ENCODE measurements at places on chromosomes 1 and 21. TPM values are rescaled to one million over a fixed set of nuclear protein-coding genes. Genes with fewer than 3 reads are reported as not detected.

DNA sequence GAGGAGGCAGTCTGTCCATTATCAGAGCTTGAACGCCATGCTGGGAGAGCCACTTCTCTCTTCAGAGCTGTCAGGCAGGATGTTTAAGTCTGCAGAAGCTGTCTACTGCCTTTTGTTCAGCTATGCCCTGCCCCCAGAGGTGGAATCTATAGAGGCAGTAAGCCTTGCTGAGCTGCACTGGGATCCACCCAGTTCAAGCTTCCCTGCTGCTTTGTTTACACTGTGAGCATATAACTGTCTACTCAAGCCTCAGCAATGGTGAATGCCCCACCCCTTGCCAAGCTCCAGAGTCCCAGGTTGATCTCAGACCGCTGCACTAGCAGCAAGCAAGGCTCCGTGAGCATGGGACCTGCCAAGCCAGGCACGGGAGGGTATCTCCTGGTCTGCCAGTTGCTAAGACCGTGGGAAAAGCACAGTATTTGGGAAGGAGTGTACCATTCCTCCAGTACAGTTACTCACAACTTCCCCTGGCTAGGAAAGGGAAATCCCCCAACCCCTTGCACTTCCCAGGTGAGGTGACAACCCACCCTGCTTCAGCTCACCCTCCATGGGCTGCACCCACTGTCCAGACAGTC, 32.5 kb downstream of the RGS13 start:
- H3K4me1 ChIP-seq, result no peaks in the 10 kb centered on the region
- H3K4me3 ChIP-seq, result no peak overlapping the region
- H3K27me3 ChIP-seq, result no peaks in the 10 kb centered on the region
- H3K27ac ChIP-seq, result no peak overlapping the region
- DNase-seq, result no peak
- no peaks in the 10 kb centered on the region for H3K36me3 ChIP-seq

The RRP15 gene
- 83.1 TPM for total RNA-seq

GRCh38 chr1:11977625-11978024, 2.6 kb upstream of the MFN2 start:
- H3K4me1 ChIP-seq, result peaks cover 21% of the 10 kb centered on the region
- H3K27me3 ChIP-seq, result no peaks in the 10 kb centered on the region
- peaks cover 42% of the 10 kb centered on the region for H3K36me3 ChIP-seq
- H3K27ac ChIP-seq, result peak overlapping the region; percentile 49
- no peak overlapping the region for H3K4me3 ChIP-seq

DNA sequence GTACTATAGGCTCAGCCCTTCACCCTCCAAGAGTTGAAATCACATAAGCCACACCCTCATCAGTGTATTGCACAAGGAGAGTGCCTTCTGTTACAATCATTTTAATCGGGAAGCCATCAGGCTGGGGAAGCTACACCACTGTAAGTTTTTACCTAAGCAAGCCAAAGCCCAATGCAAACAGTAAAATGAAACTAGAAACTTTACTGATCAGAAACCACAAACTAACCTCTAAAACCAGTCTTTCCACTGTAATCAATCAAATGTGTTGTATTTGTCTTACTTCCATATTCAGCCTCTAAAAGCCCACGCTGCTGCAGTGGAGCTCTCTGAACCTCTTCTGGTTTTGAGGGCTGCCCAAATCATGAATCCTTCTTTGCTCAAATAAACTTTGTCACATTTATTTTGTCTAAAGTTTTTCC, 26.2 kb downstream of the CAPN8 start:
- H3K36me3 ChIP-seq, result no peaks in the 10 kb centered on the region
- H3K27me3 ChIP-seq, result peaks cover 10% of the 10 kb centered on the region
- no peaks in the 10 kb centered on the region for H3K4me1 ChIP-seq
- no peak overlapping the region for H3K27ac ChIP-seq
- H3K4me3 ChIP-seq, result no peak overlapping the region

Data from MCF 10A (cell line).